ENCODE measurements at places on chromosomes 2 and 18.

DNA sequence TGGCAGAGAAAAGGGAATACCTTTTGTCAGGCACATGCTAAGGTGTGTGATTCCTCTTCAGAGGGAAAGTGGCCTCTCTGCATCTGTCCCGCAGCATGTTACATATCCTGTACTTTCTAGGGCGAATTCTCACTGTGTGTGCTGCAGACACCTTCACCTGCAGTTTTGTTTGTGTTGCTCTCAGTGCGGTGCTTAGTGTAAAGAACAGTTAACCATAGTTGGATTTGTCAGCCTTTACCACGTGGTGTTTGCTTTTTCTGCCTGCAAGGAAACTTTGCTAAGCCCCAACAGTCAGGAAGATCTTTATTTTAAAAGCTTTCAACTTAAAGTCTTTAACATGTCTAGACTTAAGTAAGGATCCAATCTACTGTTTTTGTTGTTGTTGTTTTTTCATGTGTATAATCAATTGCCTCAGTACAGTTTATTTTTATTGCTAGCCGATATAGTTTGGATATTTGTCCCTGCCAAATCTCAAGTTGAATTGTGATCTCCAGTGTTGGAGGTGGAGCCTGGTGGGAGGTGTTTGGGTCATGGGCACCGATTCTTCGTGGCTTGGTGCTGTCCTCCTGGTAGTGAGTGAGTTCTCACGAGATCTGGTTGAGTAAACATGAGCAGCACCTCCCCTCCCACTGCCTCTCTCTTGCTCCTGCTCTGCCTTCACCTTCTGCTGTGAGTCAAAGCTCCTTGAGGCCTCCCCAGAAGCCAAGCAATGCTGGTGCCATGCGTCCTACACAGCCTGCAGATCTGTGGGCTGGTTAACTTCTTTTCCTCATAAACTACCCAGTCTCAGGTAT, 90.6 kb downstream of the SNTG2 start:
- no peak for DNase-seq

DNA sequence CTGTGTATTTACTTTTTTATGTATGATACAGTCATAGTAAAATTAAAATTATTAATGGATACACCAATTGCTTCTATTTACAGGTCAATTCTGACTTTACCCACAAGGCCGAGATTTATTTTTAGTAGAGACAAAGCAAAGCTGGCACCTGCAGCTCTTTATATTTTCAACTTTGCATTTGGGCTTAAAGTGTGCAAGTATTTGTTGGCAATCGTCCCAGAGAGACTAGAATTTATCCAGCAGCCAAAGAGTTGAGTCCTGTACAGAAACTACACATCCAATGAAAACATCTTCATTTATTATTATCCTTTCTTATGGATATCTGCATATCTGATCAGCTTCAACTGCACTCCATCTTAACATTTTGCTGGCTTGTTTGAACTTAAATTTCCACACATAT, 485.6 kb downstream of the SOX11 start:
- DNase-seq, result no peak

DNA sequence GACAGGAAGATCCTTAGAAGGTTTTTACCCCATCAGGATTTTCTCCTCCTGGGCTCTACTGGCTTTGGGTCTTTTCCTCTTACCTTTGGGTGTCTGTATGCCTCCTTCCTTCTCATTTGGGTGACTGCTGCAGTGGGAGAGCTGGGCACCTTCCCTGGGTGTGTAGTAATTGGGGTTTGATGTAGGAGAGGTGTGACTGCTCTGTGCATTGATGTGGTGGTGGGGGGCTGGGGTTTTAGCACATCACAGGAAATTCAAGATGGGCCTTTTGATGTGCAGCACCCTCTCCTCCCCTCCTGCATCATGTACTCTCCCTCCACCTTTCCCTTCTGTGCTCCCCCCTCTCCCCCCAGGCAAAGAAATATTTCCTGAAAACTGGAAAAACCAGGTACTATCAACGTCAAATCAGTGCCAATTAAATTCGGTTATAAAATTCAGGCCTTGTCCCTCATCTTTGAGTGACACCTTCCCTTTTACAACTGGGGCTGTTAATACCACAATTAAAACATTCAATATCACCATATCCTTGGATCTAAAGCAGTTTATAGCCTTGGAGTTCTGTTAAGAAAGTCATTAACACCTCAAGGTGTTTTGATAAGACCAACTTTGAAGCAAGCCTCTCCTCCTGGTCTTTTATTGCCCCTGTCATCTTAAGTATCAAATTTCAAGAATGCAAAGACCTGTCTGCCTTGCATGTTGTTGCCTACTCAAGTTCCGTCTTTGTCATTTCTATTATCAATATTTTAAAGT, 23.3 kb downstream of the EDAR start:
- DNase-seq, result no peak

GRCh38 chr2:241503776-241504392, 4.5 kb downstream of the STK25 start:
- DNase-seq, result no peak

- no peak for DNase-seq
Observed at GRCh38 chr2:200509235-200509611, 645 bp downstream of the KCTD18 start.

Measured in dermis microvascular lymphatic vessel endothelial cell (primary cell).